ENCODE measurements at places on chromosomes 2 and 18. TPM values are rescaled to one million over a fixed set of nuclear protein-coding genes. Genes with fewer than 3 reads are reported as not detected.

DNA sequence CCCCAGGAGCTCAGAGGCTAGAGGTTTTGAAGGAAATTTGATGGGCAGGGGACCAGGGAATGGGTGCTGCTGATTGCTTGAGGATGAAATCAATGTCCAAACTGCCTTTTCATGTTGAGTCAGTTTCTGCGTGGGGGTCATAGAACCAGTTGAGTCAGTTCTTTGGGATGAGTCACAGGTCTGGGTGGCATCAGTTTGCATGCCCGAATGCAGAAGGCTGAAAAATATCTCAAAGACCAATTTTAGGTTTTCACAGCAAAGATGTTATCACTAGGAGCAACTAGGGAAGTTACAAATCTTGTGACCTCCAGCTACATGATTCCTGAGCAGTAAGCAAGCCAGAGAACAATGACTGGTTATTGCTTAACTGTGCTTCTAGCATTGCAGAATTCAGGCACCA, 1135.1 kb upstream of the CRIM1 start:
- no peak for DNase-seq

DNA sequence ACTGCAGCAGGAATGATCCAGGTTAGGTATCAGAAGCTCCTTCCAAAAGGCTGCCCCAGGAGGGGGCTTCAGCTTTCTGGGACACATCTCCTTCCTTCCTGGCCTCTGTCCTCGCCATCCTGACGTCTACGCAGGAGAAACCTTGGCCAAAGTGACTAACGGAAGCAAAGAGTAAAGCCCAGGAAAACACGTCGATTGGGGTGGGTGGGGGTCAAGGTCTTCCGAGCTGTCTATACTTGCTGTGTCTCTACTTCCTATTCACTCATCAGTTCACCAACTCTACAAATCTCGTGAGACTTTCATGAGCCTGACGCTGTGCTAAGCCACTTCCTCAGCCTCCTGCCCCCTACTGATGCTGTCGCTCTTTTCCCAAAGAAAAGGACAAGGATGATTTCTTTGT, 212.6 kb downstream of the TNS1 start:
- DNase-seq = peak; percentile 48

DNA sequence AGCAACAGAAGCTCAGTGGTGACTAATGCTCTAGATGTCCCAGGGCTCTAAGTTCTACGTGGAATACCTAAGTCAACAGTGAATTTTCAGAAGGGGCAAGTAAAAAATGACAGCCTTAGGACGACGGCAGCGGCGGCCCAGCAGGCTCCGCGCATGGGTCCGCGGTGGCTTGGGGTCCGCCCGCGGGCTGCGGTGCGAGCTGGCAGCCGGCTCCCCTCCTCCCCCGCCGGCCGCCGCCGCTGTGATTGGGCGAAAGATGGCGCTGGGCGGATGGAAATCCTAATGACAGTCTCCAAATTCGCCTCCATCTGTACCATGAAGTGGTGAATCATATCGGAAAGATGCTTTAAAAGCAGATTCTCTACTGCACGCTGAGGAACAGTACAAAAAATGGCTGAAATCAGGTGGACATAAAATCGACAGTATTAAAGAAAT, 74.7 kb downstream of the HNRNPLL start:
- DNase-seq = peak; percentile 77

GRCh38 chr2:121722479-121722878, 14.2 kb downstream of the NIFK start:
- DNase-seq = no peak

GRCh38 chr2:9617749-9618148, 13.0 kb downstream of the YWHAQ start:
- DNase-seq = no peak

GRCh38 chr2:128493880-128494279, 175.2 kb upstream of the HS6ST1 start:
- DNase-seq = no peak

DNA sequence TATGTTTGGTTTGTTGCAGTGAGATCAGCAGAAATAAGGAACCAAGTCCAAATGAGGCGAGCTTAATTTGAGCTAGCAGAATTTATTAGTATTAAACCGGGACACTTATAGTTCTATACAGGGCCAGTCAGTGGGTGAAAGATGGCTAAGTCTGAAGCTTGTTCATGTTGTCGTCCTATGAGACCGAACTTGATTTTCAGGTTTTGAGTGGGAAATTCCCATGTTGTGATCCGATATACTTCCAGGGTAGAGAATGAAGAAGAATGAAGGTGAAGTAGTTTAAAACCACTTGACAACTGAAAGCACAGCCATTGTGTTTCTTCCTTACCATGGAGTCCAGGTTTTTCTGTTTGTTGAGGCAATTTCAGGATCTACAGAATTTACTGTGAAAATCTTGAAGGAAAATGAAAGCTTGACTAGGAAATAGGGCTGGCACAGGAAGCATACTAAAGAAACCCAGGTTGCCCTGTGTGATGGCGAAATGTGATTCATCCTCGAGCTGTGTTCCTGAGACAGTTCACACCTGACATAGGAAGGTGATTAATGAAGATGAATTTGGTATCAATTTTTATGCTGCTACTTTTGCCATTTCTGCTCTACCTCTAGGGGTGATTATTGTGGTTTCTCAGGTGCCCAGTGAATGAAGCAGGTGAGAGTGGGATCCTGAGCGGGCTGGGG, 37.6 kb upstream of the MGAT5 start:
- DNase-seq = no peak

GRCh38 chr2:78261454-78261853, 739.3 kb upstream of the LRRTM4 start:
- DNase-seq = no peak

- peak; percentile 91 for DNase-seq
Measured at GRCh38 chr2:20411361-20411894, 35.4 kb upstream of the RHOB start.

DNA sequence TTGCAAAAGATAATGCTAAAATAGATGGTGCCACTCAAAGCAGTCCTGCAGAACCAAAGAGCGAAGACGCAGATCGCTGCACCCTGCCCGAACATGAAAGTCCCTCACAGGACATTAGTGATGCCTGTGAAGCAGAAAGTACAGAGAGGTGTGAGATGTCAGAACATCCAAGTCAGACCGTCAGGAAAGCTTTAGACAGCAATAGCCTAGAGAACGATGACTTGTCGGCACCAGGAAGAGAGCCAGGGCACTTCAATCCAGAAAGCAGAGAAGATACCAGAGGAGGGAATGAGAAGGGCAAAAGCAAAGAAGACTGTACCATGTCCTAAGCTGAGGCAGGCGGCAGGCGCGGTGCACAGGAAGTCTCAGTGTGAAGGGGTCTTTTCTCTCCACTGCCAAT, 34.8 kb upstream of the RBM44 start:
- DNase-seq = no peak

DNA sequence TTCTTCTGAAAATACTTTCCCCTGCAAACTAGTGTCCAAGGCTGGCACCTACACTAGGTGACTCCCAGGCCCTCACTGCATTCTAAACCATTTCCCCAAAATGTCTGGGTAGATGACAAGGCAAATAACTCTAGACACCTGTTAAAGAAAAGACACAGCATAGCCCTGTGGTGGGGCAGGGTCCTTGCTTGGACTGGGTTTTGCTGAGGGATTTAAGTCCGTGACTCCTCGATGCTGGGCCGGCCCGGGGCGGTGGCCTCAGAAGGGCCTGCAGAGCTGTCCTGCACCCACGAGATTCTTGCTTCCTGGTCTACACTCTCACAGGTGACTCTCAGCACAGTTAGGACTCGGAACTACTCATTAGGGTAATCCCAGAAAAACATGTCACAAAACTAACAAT, 55.2 kb downstream of the MBP start:
- no peak for DNase-seq

GRCh38 chr2:233326500-233326899, 18.9 kb downstream of the SAG start:
- DNase-seq = no peak

GRCh38 chr2:144343145-144343544, 176.8 kb downstream of the ZEB2 start:
- DNase-seq = no peak

DNA sequence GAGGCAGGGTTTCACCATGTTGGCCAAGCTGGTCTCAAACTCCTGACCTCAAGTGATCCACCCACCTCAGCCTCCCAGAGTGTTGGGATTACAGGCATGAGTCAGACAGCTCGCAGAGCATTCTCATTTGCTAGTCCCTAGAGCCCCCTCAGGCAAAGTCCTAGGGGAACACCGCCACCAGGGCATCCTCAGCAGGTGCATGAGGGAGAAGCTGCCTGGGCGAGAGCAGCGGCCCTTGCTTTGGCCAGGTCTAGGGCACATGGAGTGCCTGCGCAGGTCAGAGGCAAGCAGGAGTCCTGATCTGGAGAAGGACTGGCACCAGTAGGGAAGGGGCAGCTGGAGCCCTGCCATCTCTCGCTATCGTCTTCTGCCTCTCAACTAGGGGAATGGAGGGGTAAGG, 32.4 kb downstream of the NGEF start:
- DNase-seq = peak; percentile 22

- DNase-seq = no peak
Measured at GRCh38 chr2:30691948-30692828, 115.1 kb downstream of the CAPN13 start.

- no peak for DNase-seq
Measured at GRCh38 chr2:4635289-4635688, 931.9 kb downstream of the DCDC2C start.

- no peak for DNase-seq
Measured at GRCh38 chr18:45826084-45826483, 609 bp downstream of the SIGLEC15 start.

DNA sequence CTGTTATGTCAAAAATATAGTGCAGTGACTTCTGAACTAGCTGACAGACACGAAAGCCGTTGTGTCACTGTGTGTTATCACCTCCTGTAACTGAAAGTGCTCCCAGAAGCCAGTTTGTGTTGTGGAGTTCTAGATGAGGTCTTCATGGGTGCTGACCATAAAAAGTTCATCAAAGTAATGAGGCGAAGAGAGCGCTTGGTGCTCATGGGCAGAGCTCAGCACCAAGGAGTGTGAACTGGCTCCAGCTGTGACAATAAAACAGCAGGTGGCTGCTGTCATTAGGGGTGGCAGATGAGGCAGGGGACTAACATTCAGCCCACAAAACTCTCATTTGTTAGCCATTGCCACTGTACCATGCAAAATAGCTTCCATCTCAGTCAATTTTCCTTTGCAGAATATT, 151.1 kb downstream of the ZNF407 start:
- DNase-seq = no peak

DNA sequence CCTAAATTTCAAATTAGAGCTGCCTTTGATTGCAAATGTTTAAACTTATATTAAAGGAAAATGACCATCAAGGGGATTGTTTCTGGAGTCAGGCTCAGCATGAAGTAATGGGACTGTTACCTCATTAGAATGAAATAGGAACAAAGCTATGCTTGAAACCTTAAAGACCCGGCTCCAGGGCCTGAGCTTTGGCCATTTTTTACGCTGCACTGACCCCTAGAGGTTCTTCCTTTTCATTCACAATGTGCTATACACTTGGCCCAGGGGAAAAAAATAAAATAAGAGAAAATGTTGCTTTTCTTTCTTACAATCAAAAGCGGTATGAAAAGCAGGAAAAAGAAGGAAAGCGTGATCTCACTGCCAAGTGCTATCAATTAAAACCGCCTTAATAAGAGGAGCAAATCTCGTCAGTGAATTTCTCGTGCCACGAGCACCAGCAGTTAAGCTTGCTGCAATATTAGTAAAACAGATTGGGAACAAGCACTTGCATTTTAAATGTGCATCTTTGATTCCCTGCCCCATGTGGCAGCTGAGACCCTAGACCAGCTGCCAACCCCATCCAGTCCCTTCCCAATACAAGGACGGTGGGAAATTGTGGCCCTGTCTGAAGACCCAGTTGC, 96.6 kb downstream of the MBD2 start:
- no peak for DNase-seq

GRCh38 chr2:203376173-203376572, 48.0 kb downstream of the ABI2 start:
- DNase-seq = no peak

- no peak for DNase-seq
Measured at GRCh38 chr2:38509314-38509946, 93.3 kb downstream of the HNRNPLL start.

GRCh38 chr2:18559531-18560030, 872 bp downstream of the RDH14 start:
- DNase-seq = peak; percentile 26

DNA sequence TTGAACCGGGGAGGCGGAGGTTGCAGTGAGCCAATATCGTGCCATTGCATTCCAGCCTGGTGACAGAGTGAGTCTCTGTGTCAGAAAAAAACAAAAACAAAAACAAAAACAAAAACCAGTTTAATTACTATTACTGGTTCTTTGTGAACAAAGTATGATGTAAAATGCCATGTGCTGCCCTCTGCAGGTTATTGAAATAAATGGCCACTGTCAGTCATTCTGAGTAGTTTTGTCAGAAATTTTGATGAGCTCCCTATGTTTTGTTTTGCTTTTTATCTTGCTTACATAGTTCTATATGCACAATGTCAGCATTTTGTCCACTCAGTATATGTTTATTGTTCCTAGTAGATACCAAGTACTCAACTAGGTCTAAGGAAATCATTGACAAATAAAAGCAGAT, 423.6 kb upstream of the CHST9 start:
- no peak for DNase-seq

DNA sequence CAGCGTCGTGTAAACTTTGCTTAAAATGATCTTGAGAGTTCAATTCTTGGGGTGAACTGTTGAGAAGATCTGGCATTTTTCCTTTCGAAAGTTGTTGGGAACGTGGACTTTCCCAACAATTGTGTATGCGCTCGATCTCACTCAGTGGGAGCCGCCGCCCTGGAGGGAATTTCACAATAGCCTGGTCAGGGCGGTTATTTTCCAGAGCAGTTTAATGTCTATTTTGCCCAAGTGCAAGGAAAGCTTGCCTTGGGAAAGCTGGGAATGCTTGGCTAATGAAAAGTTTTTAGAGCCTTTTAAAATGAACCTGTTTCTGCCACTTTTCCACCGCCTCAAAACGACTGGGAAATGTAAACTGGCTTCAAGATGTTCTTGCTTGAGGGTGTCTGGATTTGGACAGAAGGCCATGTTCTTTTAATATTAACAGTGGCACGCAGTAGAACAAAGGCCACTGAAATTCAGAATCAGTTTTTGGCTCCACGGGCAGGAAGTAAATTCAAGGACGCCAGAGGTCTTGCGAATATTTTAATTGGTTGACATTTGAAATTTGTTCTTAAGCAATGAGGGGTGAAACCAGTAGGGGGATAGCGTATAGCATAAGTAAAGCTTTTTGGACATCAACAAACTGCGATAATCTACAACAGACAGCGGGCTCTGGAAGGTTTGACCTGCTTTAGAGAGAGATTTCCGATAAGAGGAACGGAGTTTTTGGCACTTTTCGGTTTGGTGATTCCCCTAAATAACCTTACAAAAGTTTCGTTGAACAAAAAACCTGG, 1.2 kb downstream of the CFLAR start:
- peak; percentile 83 for DNase-seq

- no peak for DNase-seq
Measured at GRCh38 chr2:141767691-141768090, 363.1 kb downstream of the LRP1B start.

- no peak for DNase-seq
Measured at GRCh38 chr18:8314124-8314523, 295.1 kb upstream of the RAB12 start.

GRCh38 chr2:174694196-174694878, 69.9 kb downstream of the CHRNA1 start:
- no peak for DNase-seq

The CYS1 gene
- total RNA-seq = 6.0 TPM

The GTF3C2 gene
- total RNA-seq = 24.8 TPM

The GALNT3 gene
- 0.24 TPM for total RNA-seq

The NLRC4 gene
- total RNA-seq = 1.9 TPM

The ONECUT2 gene
- 0.09 TPM for total RNA-seq

The PDE11A gene
- 0.18 TPM for total RNA-seq

The APLF gene
- 6.6 TPM for total RNA-seq

Data from right cardiac atrium (tissue), 5 donors.